ENCODE measurements at places on chromosomes 13 and 19. TPM values are rescaled to one million over a fixed set of nuclear protein-coding genes. Genes with fewer than 3 reads are reported as not detected.

The METTL21C gene
- not detected for total RNA-seq

The FXYD1 gene
- total RNA-seq = not detected

The TMEM143 gene
- total RNA-seq = 4.6 TPM

The IL12RB1 gene
- not detected for total RNA-seq

The C19orf81 gene
- 1.1 TPM for total RNA-seq

The CD37 gene
- total RNA-seq = not detected

Data from endothelial cell of umbilical vein (primary cell).